ENCODE measurements at places on chromosomes 4 and X.

GRCh38 chr4:89108091-89108490 is 3.2 kb upstream of the TIGD2 start:
- DNase-seq: no peak

DNA sequence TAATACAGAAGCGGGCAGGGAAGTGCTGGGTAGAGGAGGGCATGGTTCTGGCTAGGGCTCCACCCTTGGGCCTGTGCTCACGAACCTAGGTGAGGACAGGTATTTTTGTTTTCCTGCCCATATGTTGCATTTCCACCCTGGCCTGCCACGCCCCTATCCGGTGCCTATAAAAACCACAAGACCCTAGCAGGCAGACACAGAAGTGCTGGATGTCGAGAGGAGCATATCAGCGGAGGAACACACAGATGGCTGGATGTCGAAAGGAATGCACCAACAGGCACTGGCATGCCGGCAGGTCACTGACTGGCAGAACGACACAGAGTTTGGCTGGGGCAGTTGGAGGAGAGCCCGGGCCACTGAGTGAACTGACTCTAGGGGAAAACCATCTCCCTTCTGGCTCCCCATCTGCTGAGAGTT is 316.6 kb upstream of the BOD1L1 start:
- no peak for DNase-seq

DNA sequence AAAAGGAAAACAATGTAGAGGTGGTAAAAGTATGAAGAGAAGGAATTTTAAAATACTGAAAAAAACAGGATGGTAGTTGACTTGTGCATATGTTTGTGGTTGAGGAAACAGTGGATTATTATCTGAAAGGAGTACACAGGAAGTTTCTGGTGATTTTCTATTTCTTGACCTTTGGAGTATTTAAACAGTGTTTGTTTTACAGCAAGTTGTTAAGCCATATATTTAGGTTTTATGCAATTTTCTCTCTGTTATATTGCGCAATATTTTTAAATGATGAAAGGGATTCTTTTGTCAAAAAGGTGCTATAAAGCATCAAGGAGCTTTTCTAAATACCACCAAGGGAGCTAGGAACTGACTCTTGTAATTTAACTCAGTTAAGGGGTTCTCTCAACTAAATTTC is 343.1 kb upstream of the MAOA start:
- DNase-seq: peak; percentile 7

DNA sequence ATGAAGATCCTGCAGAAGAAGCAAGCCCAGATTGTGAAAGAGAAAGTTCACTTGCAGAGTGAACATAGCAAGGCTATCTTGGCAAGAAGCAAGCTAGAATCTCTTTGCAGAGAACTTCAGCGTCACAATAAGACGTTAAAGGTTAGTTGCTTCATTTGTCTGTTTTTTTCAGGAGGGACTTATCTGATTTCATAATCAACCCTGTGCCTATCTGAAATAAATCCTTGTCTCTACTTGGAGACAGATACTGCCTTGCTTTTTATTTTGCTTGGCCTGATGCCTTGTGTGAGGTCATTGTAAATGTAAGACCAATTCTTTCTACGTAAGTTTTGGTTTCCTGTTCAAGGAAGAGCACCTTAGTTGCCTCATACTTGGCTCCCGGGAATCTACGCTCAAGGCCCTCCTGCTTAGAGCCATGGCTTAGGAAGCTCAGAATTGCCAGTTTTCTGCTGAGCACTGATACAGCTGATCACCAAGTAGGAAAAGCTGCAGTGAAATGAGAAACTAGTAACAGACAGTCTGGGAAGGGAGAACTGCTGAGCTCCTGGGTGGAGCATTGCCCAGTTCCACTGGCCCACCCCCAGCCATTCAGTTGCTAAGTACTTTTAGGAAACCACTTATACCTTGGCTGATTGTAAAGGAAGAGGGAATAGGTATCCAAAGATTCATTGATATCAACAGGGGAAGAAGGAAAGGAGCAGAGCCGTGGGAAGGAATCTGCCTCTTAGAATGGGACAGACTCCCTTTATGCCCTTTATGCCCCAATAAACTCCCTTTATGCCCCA is 41.8 kb downstream of the RBBP7 start:
- DNase-seq: no peak

- peak; percentile 24 for DNase-seq
Observed at GRCh38 chr4:88609387-88609786, 17.1 kb downstream of the HERC3 start.

- no peak for DNase-seq
Observed at GRCh38 chr4:94852616-94853015, 94.9 kb downstream of the BMPR1B start.

DNA sequence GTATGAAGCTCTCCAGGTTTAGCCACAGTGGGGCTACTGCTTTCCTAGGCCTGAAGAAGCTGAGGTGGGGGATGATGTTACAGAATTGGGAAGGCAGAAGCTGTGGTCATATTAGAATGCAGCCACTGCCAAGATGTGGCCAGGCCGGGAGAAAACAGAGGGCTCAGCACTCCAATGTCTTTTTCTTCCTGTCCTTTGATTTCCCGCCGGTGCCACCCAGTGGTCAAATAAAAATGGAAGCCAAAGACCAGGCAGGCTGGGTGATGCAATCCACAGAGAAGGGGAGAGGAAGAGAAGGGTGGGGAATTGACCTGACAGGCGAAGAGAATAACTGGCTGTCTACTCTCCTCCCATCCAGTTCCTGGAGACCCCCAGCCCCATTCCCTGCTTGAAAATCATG is 94.9 kb upstream of the SHISA3 start:
- DNase-seq: peak; percentile 63

- DNase-seq: no peak
Observed at GRCh38 chr4:88200186-88200585, 41.7 kb upstream of the ABCG2 start.

DNA sequence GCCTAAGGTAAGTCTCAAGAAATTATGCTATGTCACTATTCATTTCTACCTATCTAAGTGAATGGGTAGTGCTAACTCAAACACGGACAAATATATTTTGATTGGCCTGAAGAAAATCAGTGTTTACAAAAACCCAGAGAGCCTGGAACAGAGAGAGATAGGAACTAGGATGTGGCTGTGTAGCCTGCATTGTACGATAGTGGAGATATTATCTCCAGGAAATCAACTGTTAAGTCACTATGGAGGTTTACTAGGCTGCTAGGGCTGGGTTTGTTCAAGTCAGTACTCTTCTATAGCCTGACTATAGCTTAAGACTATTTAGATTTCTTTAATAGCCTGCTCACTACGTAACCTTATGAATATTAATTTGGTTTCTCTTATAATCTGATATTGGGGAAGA is 127.9 kb downstream of the TACR3 start:
- no peak for DNase-seq

DNA sequence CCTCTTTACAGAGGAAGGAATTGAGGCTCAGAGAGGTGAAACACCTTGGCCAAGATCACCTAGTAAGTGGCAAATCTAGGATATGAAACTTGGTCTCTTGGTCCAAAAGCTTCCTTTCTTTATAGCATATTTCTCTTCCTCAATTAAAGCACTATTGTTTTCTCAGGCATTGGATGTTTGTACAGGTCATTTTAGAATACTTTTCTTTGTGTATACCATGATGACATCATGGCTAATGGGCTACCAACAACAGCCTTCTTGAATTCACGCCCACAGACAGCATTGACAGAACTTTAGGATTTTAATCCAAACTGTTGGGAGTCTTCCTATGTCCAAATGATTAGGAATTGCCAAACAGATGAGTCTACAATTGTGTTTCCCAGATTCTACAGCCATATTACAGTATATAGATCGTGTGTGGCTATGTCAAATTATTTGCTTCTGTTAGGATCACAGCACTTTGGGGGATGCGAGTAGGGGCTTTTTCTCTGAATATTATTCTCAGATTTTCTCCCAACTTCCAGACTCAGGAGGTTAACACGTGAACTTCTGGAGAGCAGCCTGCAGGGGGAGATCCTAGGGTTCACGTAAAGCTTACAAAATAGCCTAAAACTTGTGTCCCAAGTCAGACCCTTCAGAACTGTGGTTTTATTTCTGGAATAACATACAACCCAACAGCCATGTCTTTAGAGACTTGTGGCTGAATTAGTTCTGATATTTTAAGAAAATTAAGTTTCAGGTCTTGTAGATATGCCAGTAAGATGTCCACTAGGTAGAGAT is 191.8 kb downstream of the SHROOM3 start:
- no peak for DNase-seq

GRCh38 chr4:110003401-110004187 is 90.9 kb downstream of the EGF start:
- no peak for DNase-seq

Measured in HT-29 (cell line).